ENCODE measurements at places on chromosomes 3 and 15. TPM values are rescaled to one million over a fixed set of nuclear protein-coding genes. Genes with fewer than 3 reads are reported as not detected.
A peak's percentile ranks its signal among the peaks of the same experiment; 100 is the strongest.

Gene SGO1
- 95.0 TPM for polyA plus RNA-seq

DNA sequence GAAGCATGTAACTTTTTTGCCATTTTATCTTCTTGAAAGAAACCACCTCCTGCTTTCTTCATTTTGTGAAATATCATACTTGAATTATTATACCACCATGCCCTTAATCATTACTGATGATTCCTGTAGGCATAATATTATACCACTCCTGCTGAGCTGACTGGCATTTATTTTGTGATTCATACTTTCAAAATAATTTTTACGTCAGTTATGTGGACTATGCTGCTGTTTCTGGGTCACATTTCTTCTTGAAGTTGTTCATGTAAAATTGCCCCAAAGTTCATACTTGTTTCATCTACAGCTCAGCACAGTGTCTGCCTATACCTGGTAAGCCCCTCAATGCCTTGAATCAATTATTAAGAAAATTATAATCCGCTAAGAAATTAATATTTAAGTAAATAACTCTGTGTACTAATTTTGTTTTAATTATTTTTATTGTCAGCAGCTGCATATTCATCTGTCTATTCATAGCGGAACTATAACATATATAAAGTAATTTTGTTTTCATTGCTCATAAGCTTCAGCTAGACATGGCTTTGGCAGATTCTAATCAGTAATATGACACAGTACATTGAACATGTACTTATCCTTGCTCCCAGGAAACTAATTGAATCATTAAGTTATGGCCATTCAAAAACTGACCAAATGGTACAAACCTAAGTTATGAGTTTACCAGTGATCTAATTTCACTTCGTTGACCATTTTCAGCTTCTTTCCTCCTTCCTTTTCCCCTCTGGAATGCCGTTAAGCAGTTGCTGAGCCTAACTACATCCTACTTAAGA lies 160.0 kb downstream of the NAALADL2 start:
- no peak for DNase-seq

Gene PPARG
- polyA plus RNA-seq, result not detected

Gene ITGA11
- polyA plus RNA-seq, result 0.40 TPM

Gene GRK7
- polyA plus RNA-seq, result not detected

GRCh38 chr3:175312791-175313190 lies 453.7 kb downstream of the NAALADL2 start:
- no peak for DNase-seq

Gene FGF12
- 13.8 TPM for polyA plus RNA-seq

DNA sequence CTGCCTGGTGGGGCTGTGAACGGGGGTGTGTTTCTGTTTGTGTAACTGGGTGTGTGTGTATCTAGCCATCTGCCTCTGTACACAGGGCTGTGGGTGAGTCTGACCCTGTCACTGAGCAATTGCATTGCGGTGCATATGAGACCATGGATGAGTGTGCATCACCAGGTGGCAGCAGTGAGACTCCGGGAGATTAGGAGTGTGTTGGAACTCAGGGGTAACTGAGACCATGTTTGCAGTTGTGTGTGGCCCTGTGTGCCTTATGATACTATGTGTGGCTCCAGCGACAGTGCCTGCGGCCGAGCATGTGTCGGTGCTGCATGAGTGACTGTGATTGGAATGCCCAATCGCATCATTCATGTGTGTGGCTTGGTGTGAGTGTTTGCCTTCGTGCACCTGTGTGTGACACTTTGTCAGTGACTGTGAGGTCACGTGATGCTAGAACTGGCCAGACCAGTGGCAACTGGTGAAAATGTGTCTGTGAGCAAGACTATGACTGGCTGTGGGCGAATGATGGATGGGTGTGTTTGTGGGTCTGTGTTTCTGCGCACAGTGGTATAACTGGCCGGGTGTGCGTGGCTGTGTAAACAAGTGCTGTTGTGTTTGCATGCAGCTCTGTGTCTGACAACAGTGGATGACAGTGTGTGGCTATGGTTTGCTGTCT lies 14.0 kb downstream of the VILL start:
- peak; percentile 78 for DNase-seq

Gene ARGFX
- not detected for polyA plus RNA-seq

Gene COL6A5
- polyA plus RNA-seq, result 0.05 TPM

DNA sequence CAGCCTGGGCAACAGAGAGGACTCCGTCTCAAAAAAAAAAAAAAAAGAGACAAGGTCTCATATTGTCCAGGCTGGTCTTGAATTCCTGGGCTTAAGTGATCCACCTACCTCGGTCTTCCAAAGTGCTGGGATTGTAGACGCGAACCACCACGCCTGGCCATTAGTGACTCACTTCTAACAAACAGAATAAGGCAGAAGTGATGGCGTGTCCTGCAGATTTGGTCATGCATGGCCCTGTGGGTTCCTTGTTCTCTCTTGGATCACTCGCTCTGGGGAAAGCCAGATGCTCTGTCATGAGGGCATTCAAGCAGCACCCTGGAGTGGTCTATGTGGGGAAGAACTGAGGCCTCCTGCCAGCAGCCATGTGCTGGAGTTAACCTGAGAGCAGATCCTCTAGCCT lies 27.4 kb upstream of the TJP1 start:
- no peak for DNase-seq

GRCh38 chr15:96774216-96774615 lies 443.7 kb downstream of the NR2F2 start:
- DNase-seq, result no peak

DNA sequence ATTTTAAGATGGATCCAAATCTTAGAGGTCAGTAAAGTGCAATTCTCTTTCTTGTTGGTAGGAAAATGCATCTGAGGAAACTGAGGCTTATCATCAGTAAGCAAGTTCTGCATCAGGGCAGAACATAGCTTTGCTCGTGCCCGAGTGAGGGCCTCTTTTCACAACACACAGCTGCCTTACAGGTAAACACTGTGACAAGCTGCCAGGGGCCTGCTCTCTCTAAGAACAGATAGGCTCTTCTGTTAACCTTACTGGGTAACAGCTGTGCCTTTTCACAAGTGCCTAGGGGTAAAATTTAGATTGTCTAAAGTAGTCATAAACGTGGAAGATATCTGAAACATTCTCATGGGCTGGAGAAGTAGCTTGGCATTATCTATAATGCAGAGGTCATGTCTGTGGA lies 118.1 kb downstream of the C3orf38 start:
- DNase-seq, result no peak

DNA sequence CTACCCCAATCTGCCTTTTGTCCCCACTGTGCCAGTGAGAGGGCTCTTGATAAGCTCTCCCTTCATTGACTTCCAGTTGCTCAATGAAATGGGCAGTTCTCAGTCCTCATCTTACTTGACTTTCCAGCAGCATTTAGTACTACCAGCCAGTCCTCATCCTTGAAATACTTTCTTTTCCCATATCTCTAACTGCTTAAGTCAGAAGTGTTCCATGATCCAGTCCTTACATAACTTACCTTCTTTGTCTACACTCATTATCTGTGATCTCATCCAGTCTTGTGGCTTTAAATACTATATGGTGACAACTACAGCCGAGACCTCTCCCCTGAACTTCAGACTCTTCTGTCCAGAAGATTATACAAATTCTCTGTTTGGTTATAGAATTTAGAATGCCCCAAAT lies 28.7 kb downstream of the RARRES1 start:
- DNase-seq, result no peak

- DNase-seq, result no peak
Measured at GRCh38 chr15:47787875-47788274, 70.6 kb downstream of the SEMA6D start.

GRCh38 chr15:90866161-90866715 lies 2.1 kb upstream of the FURIN start:
- DNase-seq, result no peak

GRCh38 chr3:150170852-150171520 lies 200.3 kb upstream of the PFN2 start:
- no peak for DNase-seq

GRCh38 chr3:155978324-155978723 lies 107.9 kb downstream of the GMPS start:
- no peak for DNase-seq

Gene KPNA1
- polyA plus RNA-seq, result 20.5 TPM

GRCh38 chr3:164209363-164209762 lies 868.9 kb downstream of the SI start:
- DNase-seq, result no peak

DNA sequence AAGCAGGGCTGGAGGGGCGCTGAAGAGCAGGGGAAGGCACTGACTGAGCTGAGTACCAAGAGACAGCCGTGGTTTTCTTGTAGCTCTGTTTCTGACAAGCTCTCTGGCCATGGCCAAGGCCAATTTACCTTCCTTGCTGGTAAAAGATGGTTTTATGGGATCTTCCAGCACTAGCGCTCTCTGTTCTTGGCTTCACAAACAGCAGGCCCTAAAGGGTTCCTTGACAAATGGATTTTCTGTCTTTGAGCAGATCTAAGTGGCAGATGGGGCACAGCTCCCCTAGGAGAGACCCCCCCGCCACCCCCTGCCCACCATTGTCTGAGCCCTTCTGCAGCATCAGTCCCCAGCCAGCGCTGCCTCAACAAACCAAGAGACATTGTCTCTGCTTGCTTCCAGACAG lies 66.6 kb downstream of the GAP43 start:
- DNase-seq, result peak; percentile 18

DNA sequence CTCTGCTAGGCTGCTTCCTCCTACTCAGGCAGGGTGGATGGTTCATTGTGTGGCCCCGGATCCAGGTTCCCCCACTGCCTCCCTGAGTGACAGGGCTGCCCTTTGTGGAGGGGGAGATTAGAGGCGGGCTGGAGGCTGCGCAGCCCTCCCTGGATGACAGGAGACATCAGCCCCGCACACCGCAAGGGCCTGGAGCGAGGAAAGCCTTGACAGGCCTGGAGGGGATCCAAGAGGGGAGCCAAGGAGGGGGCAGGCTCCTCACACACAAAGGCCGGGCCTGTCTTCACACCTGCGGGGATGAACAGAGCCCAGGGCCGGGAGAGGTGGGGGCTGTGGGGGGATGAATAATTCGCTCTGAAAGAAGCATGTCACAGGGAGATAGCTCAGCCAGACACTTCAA lies 72.9 kb downstream of the RPN1 start:
- DNase-seq, result no peak

DNA sequence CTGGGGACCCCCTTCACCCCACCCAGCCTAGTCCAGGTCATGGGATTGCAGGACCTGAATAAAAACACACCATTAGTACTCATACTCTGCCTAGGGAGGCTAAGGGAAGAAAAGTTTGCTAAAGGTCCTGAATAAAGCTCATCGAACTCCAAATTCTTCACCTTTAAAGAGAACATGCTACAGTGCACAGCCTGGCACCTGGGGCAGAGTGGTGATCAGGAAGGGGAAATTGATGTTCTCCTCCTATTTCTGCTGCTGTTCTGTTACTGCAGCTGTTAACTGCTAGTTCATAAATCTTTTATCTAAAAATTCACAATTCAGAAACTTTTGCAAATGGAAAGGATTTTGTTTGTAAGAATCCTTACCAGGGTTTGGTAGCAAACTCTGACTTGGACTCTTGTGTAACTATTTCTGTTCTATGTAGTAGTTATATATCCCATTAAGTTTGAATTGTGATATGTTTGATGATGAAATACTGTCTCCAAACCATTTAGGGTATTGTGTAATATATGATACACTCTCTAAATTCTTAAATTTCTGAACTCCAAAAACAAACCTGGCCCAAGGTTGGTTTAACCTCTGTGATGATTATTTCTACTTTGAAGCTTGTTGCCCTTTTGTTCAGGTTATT lies 27.9 kb downstream of the MCTP2 start:
- DNase-seq, result no peak

Gene ZKSCAN7
- polyA plus RNA-seq, result 4.7 TPM

Gene CELSR3
- polyA plus RNA-seq, result 8.3 TPM

Gene GMNC
- polyA plus RNA-seq, result not detected

Gene RBP2
- not detected for polyA plus RNA-seq

- no peak for DNase-seq
Measured at GRCh38 chr3:134034005-134034785, 4.5 kb upstream of the SLCO2A1 start.

Gene LMOD3
- not detected for polyA plus RNA-seq
